ENCODE measurements at places on chromosomes 6 and 20.

DNA sequence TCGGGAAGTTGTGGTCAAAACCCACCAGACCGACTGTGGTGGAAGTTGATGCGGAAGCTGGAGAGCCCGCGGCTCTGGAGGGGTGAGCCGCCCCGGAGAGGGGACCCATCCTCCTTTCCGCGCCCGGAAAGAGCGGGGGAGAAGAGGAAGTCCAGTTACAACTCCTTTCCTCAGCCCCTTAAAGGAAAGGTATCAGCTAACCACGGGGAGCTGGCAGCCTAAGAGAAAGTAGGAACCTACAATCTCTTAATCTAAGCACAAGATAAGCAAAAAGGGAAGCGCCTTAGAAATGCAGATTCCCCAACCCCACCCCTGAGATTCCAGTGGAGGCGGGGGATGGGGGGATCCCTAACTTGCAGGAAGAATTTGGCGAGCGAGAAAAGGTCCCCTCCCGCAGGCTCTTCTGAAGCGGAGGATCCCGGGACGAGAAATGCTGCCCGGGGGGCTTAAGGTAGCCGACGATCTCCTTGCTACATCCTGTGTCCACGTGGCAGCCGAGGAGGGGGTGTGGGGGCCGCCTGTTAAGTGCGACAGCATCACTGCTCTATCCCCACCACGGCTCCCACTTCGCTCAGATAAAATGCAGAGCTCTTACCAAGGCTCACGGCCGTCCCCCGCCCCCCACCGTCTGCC lies 87.5 kb downstream of the ZFP64 start:
- DNase-seq = no peak

DNA sequence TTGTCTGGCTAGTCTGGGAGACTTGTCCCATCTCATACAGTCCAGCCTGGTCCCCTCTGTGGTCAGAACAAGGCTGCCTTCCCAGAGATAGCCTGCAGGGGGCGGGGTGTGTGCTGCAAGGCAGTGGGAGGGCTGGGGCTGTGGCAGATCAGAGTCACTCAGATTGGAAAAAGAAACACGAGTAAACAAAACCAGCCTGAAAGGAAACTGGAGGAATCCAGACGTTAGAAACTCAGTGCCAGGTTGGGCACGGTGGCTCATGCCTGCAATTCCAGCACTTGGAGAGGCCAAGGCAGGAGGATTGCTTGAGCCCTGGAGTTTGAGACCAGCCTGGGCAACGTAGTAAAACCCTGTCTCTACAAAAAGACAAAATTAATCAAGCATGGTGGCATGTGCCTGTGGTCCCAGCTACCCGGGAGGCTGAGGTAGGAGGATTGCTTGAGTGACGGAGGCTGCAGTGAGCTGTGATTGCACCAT lies 20.2 kb downstream of the LEMD2 start:
- DNase-seq = peak; percentile 69

- no peak for DNase-seq
These were observed 16.8 kb downstream of the SRSF3 start for GRCh38 chr6:36610956-36611336.

GRCh38 chr6:37897321-37897720 lies 77.8 kb downstream of the ZFAND3 start:
- DNase-seq = no peak

- DNase-seq = no peak
These were observed 73.3 kb downstream of the SYNDIG1 start for GRCh38 chr20:24542721-24543120.

GRCh38 chr20:48197066-48197465 lies 411.8 kb upstream of the SULF2 start:
- no peak for DNase-seq
